ENCODE measurements at places on chromosomes 1 and 21. TPM values are rescaled to one million over a fixed set of nuclear protein-coding genes. Genes with fewer than 3 reads are reported as not detected.

The LGR6 gene
- 0.91 TPM for total RNA-seq

The LRRN2 gene
- 5.0 TPM for total RNA-seq

The CALML6 gene
- total RNA-seq: 0.57 TPM

- no peak overlapping the region for H3K27ac ChIP-seq
- no peaks in the 10 kb centered on the region for H3K27me3 ChIP-seq
- no peak for DNase-seq
- peaks cover 24% of the 10 kb centered on the region for H3K4me1 ChIP-seq
- H3K4me3 ChIP-seq: no peak overlapping the region
Observed at GRCh38 chr21:42262831-42263231, 43.9 kb downstream of the ABCG1 start.

- H3K27ac ChIP-seq: no peak overlapping the region
- no peaks in the 10 kb centered on the region for H3K27me3 ChIP-seq
- no peak overlapping the region for H3K4me3 ChIP-seq
- peaks cover 5% of the 10 kb centered on the region for H3K4me1 ChIP-seq
- H3K36me3 ChIP-seq: peaks cover 24% of the 10 kb centered on the region
Observed at GRCh38 chr1:40067851-40068250, 27.3 kb downstream of the CAP1 start.

DNA sequence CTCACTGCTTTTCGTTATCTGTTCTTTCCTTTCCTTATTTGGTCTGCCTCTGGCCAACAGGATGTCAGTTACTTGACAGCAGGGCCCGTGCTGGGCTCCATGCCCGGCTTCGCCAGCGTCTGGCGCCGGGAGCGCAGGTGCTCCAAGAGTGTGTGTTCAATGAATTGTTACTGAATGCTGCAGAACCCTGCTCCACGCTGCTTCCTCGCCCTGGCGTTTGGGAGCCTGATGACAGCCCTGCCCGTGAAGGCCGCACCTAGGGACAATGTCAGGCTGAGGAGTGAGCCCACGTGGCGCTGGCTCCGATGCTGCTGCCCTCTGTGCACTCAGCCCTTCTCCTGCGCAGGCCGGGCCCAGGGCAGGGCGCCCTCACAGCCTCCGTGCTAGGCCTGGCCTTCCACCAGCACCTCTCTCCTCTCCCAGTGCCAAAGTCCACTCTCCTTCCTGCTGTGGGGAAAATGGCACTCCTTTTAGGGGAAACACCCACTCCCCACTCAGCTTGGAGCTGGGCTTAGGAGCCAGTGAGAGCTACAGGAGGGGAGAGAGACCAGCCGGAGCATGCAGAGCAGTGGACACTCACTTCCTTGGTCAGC lies 51.4 kb downstream of the ACBD3 start:
- peaks cover 3% of the 10 kb centered on the region for H3K27me3 ChIP-seq
- H3K4me3 ChIP-seq: no peak overlapping the region

DNA sequence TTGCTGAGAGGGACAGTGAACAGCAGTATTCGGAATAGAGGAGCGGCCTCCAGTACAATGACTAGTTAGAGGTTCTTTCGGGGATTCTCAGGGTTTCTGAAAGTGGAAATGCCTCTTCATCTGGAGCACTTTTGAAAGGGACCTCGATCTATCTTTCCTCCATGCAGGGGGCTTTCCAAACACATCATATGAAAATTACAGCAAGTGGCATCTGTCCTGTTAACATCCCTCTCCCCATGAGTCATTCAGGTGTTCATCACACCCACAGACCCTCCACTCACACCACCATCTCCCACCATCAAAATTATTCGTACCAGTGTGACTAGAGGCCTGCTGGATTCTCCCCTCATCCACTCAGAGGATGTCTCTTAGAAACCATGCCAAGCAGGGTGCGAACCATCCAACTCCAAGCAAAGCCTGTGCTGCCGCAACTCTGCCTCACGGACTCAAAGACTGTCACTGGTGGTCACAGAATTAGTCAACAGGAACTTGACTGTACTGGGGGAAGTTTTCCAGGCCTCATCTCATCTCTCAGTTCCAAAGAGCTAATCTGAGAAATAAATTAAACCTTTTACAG lies 211.1 kb downstream of the MRPL39 start:
- H3K27me3 ChIP-seq: peaks cover 3% of the 10 kb centered on the region
- H3K4me3 ChIP-seq: no peak overlapping the region
- DNase-seq: no peak

Measured in neural crest cell (in vitro differentiated cells).